ENCODE measurements at places on chromosomes 3 and 15.

- no peak for DNase-seq
Measured at GRCh38 chr3:69121950-69122349, 445 bp downstream of the LMOD3 start.

DNA sequence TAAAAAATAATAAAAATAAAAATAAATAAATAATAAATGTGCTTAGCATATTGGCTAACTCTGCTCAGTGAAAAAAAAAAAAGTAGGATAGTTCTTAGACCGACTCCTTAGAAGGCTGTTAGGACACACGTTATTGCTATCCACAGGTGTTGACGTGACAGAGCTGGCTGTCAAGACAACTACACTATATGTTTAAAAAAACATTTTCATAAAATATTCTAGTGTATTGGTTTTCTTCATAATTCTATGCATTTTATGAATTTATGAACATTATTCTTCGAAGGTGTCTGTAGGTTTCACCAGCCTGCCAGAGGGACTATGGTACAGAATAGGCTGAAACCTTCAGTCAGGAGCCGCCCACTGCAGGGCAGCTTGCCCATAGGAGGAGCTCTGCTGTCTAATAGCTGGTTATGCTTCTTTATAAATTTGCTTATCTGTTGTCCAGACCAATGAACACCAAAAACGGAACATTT lies 9.2 kb downstream of the TM4SF1 start:
- no peak for DNase-seq

DNA sequence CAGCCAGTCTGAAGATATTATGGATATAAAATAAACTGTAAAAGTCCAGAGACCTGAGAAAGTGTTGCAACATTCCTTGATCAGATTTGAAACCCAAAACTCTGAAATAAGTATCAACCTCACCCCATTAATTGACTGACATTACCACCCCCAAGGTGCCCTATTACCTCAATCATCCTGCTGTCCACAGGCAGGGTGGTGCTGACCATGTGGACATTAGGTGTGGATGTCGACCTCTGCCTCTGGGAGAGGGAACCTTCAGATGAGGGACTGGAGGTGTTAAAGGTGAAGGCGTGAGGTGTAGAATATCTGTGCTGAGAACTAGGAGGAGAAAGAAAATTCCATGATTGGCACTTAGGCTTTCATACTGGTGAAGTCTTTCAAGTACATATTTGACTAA lies 47.1 kb downstream of the MKRN2 start:
- no peak for DNase-seq

DNA sequence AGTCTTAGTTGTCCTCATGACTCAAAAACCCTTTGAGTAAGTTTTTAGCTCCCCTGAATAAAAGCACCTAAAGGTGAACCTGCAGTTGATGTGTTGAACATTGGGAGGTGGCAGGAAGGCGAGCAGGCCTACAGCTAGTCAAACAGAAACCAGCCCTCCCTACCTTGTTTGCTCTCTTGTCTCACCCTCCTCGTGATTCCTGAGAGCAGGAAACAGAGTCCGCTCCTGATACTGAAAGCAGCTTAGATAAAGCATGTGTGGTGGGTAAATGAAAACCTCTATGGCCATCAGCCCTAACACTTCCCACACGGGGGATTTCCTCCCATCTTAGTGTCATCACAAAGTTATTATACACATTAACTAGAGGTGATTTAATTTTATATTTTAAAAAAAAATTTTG lies 21.8 kb upstream of the CLDN18 start:
- no peak for DNase-seq

GRCh38 chr3:4113811-4114522 lies 189.2 kb upstream of the SETMAR start:
- DNase-seq, result no peak

DNA sequence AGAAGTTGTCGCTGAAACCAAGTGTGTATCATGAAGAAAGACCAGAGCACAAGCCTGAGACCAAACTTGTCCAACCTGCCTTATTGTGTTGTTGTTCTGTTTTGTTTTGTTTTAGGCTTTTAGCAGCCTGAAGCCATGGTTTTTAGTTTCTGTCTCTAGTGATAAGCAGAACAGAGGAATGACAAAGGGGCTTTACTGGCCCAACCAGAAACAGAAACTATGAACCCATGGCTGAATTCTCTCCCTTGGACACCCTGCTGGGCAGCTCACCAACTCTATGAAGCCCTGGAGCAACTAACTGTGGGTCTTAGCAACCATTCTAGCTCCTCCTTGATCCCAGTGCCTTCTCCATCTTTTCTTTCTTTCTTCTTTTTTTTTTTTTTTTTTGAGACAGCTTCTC lies 30.3 kb downstream of the HCLS1 start:
- DNase-seq, result no peak

GRCh38 chr3:159781867-159782266 lies 206.8 kb upstream of the IL12A start:
- no peak for DNase-seq

DNA sequence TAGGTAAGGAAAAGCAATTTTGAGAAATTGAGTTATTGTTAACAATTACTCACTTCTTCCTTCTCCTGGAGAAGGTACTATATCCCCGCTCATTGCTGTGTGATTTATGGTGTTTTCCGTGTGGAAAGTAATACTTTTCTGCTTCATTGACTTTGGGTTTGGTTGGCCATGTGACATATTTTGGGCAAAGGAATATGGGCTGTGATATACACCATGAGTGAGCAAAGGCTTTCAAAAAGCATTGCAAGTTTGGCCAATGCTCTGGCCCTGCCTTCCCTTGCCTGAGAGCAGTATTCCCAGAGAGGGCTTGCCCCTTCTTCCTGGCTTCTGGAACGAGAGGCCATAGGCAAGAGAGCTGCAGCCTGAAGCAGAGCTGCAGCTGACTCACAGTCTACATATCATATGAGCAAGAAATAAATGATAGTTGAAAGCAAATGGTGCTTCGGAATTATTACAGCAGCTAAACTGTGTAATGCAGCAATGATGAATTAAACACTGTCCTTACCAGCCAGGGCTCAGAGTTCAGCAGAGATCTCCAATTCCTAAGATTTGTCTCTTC lies 216.8 kb upstream of the CD96 start:
- no peak for DNase-seq

DNA sequence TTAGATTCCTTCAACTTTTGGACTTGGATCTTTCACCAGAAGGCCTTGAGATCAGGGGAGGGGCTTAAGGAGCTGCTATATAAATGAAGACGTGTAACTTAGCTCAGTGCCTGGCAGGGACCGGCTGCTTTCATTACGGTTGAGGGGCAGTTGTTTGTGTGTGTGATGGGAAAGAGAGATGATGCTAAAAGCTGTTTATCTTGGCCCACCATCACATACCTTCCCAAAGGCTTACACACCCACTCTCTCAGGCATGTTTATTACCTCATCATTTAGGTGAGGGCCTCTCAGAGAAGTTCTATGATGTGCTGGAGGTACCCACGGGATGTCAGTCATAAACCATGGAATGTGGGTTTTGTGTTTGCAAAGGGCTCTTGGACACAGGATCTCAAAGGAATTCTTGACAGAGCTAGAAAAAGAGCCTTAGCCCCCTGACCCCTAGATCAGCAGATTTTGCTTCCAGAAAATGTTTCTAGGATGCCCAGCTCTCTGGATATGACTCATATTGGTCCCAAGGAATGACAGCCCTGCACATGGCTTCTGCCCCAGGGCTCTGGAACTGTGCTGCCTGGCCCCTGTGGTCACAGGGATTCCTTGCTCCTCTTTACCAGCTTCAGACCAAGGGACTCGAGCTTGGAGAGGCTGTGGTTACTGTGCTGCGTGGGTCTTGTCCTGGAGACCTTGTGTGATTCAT lies 15.9 kb upstream of the SMAD3 start:
- no peak for DNase-seq

- no peak for DNase-seq
Measured at GRCh38 chr15:70998319-70998718, 105.7 kb downstream of the LRRC49 start.

DNA sequence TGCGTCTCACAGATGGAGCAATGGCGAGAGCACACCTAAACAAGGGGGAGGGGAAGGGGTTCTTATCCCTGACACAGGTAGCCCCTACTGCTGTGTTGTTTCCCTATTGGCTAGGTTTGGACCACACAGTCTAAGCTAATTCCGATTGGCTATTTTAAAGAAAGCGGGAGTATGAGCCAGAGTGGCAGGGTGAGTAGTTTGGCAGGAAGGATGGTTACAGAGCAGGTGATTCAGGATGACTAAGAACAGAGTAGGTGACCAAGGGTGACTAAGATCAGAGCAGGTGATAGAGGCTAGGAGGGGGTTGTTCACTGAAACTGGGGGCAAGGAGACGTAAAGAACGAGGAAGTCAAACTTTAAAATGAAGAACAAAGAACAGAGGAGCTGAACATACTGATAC lies 511.8 kb downstream of the EDEM1 start:
- no peak for DNase-seq

DNA sequence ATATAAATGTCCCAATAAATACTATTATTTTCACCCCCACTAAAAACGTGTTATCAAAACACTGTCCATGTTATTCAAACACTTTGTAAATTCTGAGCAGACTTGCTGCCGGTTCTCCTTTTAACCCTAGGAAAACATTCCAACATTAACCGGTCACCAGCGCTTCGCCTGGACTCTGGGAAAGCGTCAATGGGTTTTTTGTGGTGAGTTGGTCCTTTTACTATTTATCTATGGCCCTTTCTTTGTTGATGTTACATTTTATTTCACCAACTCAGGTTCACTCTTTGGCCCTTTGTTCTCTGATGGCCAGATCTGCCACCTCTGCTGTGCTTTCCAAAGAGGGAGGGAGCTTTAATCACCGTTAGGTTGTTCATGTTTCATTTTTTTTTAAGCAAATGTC lies 4.1 kb upstream of the EOMES start:
- DNase-seq, result no peak

- no peak for DNase-seq
Measured at GRCh38 chr3:129345971-129346370, 67.3 kb downstream of the HMCES start.

DNA sequence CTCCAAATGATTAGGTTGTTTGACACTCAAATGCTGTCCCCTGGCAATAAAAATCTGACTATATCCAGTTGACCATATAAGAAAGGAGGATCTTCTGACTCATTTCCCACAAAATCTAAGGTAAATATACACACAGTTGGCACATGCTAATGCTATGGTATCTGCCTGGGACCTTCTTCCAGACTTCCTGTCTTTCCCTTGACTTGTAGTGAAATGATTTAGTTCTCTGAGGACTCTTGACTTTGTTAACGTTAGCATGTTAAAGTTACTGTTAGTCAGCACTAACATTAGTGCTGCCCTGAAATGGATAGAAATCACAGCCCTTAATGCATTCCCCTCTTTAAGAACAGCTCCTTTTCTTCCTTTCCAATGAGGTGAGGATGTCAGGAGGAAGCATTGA lies 124.3 kb upstream of the LSAMP start:
- DNase-seq, result no peak

DNA sequence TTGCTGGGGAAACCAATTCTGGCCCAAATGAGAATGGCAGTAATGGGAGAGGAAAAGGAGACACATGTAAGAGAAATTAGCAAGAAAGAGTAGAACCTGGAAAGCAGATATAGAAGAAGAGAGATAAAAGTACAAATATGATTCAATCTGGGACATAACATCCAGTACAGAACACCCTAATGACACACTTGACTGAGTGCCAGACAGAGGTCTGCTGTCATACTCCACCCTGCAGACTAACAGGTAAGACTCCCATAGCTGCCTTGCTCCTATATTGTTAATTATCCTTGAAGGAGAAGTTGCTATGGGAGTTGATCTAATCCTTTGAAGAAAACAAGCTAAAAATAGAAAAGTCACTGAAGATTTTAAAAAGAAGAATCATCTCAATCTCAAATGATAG lies 21.1 kb downstream of the CCPG1 start:
- DNase-seq, result no peak

GRCh38 chr15:49900903-49901235 lies 218.2 kb downstream of the ATP8B4 start:
- DNase-seq, result no peak

DNA sequence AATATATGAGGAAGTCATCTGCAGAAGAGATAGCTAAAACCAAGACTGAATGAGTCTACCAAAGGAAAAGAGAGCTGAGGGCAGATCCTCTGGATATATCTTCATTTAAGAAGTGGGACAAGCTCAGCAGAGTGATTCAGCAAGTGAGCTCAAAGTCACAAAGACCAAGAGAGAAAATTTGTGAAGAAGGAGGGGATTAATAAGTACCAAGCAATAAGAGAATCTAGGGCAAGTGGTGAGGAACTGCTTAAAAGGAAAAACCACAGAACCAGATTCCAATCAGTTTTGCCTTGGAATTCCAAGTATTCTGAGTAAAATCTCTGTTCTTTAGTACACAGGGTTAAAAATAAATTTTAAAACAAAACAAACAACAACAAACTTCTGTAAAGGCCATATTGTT lies 3.6 kb downstream of the EHHADH start:
- DNase-seq, result no peak

DNA sequence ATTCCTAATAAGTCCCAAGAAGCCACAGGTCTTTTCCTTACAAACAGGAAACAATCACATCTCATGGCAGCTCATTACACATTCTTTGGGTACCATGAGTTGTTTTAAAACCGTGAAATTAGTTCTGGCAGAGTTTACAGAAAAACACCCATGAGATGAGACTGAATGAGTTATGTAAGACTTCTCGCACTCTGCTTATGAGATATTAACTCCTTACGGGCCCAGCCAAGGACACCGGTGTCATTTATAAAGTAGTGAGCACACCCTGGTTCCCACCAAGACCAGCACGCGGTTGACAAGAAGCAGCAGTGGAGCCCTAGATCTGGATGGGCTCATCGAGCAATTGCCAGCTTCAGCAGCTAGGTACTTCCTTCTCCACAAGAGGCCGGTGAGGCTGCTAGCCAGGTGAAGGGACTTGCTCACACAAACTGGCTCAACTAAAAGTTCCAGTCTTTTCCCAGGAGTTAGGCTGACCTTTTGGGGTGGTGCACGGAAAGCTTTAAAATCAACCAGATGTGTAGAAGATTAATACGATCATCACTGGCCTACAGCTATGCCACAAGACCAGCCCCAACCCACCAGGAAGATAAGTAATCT lies 318.6 kb upstream of the ICE2 start:
- no peak for DNase-seq

DNA sequence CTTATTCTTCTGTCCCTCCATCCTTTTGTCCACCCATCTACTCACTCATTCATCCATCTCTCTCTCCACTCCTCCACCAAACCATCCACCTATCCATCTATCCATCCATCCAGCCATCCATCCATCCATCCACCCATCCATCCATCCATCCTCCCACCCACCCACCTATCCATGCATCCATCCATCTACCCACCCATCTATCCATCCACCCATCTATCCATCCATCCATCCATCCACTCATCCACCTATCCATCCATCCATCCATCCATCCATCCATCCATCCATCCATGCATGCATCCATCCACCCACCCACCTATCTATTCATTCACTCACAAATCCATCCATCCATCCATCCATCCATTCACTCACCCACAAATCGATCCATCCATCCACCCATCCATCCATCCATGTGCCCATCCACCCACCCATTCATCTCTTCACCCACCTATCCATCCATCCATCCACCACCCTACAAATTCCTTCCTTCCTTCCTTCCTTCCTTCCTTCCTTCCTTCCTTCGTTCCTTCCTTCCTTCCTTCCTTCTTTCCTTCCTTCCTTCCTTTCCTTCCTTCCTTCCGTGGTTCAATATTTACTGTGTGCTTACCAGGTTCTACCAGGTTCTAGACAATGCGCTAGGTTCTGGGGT lies 17.3 kb downstream of the ATP2B2 start:
- no peak for DNase-seq
